Left lobe of liver (tissue), 2 donors: ENCODE measurements at places on chromosomes 13 and 19. TPM values are rescaled to one million over a fixed set of nuclear protein-coding genes. Genes with fewer than 3 reads are reported as not detected.

The GIPC3 gene
- 0.75 TPM for total RNA-seq

The ZNF607 gene
- total RNA-seq = 1.1 TPM

- no peak for DNase-seq
Observed at GRCh38 chr13:31192306-31192705, 7.5 kb upstream of the B3GLCT start.

GRCh38 chr19:6828698-6829633 is 56.5 kb downstream of the VAV1 start:
- no peak for DNase-seq

GRCh38 chr13:76708138-76708688 is 178.0 kb downstream of the KCTD12 start:
- no peak for DNase-seq

DNA sequence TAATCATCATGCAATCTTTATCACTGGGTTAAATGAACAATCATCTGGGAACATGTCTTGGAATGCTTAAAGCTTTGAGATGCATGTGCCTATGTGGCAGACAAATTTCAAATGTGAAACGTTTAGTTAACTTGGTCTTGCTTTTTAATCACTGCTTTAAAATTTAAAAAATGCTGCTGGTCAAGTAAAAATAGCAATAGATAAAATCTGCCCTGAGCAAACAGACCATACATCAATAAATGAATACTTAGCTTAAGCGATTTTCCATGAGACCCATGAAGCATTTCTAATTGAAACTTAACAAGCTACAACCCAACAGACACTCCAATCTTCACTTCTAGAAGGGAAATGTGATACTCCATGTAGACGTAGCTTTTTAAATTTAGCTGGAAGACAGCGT is 1.9 kb upstream of the KL start:
- DNase-seq = no peak

DNA sequence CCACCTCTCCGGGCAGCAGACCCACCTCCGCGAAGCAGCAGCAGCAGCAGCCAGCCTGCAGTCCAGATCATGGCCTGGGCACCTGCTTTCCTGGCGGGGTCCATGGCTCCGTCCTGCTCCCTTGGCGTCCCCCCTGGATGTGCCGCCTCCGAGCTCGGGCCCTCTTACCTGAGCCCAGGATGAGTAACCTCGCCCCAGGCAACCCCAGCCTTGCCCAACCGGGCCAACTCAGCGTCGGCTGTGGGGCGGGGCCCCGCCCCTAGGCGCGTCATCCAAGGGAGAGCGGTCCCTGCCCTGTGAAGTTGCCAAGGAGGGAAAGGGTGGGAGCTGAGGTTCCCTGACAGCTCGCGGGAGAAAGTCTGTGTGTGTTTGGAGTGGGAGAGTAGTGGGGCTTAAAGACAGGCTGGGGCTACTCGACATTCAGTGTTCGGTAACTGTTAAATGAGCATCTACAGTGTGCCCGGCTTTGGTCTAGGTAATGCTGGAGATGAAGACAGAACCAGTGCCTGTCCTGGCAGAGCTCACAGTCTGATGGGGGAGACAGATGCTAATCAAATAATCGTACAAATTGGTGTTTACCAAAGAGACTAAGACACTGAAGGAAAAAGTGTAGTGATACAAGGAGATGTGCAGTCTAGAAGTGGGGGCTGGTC is at the start of gene LYPD3:
Gene LYPD3, minus strand, starts transcription at position 141 of the 653 bp plus-strand sequence. Its CDS starts 37 bp downstream, at position 104.
- DNase-seq = no peak

- no peak for DNase-seq
Observed at GRCh38 chr13:97460004-97460775, 26.2 kb downstream of the RAP2A start.

DNA sequence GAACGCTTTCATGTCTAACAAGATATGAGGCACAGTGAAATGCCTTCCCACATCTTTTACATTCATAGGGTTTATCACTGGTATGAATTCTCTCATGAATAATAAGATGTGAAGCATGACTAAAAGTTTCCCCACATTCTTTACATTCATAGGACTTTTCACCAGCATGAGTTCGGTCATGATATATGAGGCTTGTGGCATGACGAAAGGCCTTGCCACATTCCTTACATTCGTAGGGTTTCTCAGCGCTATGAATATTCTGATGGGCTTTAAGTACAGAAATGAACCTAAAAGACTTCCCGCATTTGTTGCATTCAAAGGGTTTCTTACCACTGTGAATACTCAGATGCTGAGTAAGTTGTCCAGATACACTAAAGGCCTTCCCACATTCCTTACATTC is 21.3 kb downstream of the ZNF607 start:
- no peak for DNase-seq

DNA sequence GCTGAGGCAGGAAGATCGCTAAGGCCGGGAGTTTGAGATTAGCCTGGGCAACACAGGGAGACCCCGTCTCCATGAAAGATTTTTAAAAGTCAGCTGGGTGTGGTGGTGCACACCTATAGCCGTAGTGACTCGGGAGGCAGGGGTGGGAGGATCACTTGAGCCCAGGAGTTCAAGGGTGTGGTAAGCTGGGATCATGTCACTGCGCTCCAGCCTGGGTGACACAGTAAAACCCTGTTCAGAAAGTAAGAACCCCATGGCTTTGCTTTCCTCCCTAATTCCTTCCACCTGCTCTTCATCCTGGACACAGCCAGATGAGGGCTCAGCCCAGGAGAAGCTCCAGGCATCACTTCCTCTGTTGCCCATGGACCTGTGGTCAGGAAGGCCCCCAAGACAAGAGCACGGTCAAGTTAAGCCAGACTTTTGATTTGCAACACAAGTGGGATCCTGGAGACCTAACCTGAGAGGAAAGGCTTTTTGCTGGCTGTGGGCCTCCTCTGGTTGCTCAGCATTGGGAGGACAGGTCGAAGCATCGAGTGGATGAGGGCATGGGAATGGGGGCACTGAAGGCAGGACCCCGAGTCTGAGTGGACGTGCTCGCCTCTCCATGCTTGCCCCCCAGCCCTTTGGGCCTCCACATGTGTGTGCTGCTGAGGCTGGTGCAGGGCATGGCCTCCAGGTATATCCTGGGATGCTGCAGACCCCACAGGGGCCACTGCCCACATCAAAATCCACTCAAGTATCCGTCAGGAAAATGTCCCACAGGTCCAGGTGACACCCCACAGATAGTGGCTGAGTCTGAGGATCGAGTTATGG is 25.4 kb downstream of the TUBA3C start:
- no peak for DNase-seq

GRCh38 chr19:12484011-12484370 is 625 bp downstream of the ZNF709 start:
- DNase-seq = no peak

GRCh38 chr19:38245826-38246498 is 10.2 kb downstream of the PPP1R14A start:
- no peak for DNase-seq
